ENCODE measurements at places on chromosomes 5 and 9.

GRCh38 chr9:80158131-80158530 lies 586.4 kb downstream of the TLE4 start:
- DNase-seq = no peak

DNA sequence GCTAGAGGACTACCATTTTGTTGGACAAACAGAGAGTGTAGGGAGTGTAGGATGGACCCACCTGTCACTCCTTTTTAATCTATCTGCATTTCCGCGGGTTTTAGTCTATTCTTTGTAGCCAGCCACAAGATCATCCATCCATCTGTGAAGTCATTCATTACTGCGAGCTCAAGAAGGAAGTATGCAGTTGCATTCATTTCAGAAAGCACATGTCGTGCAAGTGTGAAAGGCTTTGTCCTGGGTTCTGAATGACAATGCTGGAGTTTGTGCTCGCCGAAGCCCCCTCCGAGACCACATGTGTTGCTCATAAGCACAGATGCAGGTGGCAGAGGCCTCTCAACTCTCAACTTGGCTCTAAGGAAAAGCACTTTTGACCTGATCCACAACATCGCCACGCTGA lies 70.3 kb upstream of the BASP1 start:
- DNase-seq = no peak

- DNase-seq = no peak
These were observed 582.2 kb downstream of the KIF4B start for GRCh38 chr5:155595791-155596190.

DNA sequence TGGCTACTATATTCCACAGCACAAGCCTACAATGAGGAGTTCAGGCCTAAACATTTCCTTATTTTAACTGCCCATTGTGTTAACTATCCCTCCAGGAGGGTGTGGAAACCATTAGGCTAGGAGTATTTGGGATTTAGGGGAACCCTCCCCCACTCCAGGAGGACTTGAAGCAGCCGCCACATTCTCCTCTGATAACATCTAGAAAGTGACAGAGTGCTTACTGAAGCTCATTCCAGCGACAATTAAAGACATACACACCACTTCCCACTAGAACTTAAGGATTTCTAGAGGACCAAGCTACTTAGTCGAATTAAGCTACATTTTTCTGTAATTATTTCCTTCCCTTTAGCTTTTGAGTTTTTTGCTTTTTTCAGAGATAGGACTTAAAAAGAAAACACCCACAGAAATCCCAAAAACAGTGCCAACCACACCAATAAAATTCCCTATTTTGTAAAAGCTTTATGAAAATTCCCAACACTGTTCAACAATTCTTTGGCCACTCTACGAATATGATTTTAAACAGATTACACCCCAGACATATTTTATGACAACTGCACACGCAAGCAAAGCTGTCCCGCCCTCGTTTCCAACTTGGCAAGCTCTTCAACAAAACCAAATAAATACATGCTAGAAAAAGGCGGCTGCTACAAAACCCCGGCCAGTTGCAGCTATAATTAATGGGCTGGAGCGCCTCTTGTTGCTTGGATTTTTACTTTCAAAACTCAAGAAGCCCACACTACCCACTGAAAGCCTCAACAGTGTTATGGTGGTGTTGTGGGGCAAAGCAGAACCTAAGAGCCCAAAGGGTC lies 4.5 kb downstream of the ROR2 start:
- DNase-seq = no peak

- no peak for DNase-seq
These were observed 9.6 kb downstream of the MTMR12 start for GRCh38 chr5:32302835-32303754.

GRCh38 chr9:6549106-6549800 lies 96.3 kb downstream of the GLDC start:
- no peak for DNase-seq
